ENCODE measurements at places on chromosomes 7 and 10. TPM values are rescaled to one million over a fixed set of nuclear protein-coding genes. Genes with fewer than 3 reads are reported as not detected.

DNA sequence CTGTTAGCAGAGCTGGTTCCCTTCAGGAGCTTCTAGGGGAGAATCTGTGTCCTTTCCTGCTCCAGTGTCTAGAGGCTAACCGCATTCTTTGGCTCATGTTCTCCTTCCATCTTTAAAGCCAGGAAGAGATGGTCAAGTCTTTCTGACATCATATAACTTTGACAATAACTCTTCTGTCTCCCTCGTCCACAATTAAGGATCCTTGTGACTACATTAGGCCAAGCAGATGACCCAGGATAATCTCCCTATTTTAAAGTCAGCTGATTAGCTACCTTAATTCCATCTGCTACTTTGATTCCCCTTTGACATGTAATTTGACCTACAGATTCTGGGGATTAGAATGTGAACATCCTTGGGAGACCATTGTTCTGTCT, 28.1 kb upstream of the SLC26A4 start:
- no peak overlapping the region for H3K4me3 ChIP-seq
- no peaks in the 10 kb centered on the region for H3K27me3 ChIP-seq
- no peak for DNase-seq
- no peaks in the 10 kb centered on the region for H3K4me1 ChIP-seq
- no peak overlapping the region for H3K27ac ChIP-seq

DNA sequence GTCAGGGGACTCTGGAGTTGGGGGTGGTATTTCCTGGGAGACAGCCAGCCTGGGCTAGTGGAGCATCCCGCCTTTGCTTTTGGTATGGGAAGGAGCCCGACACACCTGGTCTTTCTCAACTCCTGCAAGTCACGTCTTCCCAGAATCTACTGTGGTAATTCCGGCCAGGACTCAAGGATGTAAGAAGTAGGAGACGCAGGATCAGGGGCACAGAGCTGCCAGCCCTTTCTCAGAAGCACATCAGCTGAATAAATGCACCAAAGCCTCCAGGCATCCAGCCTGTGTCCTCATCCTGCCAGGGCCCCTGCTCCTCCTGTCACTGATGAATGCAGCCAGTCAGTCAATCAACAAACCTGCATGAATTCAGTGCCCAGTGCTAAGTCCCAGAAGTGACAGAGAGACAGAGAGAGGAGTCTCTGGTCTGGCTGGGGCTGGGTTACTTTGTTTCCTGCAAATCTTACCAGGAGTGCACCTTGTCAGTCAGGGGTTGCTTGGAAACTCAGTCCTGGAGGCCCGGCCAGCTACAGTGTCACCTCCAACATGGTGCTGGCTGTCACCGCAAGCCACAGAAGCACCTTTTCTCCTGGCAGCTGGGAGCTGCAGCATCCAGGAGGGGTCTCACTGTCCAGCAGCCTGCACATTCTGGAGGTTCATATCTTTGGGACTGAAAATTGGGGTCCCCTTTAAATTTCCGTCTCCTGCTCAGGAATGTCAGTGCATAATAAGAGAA, 101.8 kb downstream of the PTPRE start:
- DNase-seq, result no peak
- no peaks in the 10 kb centered on the region for H3K27me3 ChIP-seq
- no peak overlapping the region for H3K4me3 ChIP-seq

Gene TPK1
- total RNA-seq, result 3.0 TPM

Gene SLC26A3
- 13.1 TPM for total RNA-seq

- H3K27ac ChIP-seq, result no peak overlapping the region
- H3K27me3 ChIP-seq, result no peaks in the 10 kb centered on the region
- DNase-seq, result no peak
- no peaks in the 10 kb centered on the region for H3K4me1 ChIP-seq
Observed at GRCh38 chr10:76492026-76492425, 1060.6 kb downstream of the LRMDA start.
